ENCODE measurements at places on chromosomes 5 and 9.

GRCh38 chr5:180787711-180788431 is 14.7 kb downstream of the MGAT1 start:
- no peak for DNase-seq

DNA sequence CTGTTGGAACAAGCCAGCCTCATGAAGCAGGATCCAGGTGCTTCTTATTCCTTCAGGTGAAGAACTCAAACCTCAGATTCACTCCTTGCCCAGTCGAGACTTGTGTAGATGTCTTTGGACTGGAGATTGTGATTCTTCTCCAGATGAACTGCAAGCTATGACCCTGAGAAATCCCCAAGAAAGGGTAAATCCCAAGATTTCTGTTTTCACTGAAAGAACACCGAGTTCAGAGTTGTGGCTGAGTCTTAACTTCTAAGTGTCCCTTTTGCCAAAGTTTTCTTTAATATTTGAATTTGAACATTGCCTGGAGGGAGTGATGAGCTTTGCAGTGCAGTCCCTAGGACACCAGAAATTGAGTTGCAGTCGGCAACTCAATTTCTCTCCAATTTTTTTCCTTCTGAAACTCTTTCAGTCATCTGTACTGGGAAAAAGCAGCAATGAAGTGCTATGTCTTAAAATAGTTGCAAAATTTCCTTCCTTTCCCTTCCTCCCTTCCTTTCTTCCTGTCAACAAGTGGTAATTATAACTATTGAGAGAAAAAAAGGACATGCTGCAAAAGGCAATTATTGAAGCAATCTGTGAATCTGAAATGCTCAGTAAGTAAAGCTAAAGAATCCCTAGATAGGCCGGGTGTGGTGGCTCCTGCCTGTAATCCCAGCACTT is 56.1 kb downstream of the ANKRD55 start:
- no peak for DNase-seq

GRCh38 chr5:13859270-13860065 is 85.0 kb downstream of the DNAH5 start:
- no peak for DNase-seq

GRCh38 chr5:126044111-126044668 is 379.0 kb upstream of the GRAMD2B start:
- DNase-seq, result no peak

- DNase-seq, result no peak
Measured at GRCh38 chr5:15103864-15104263, 232.3 kb upstream of the ANKH start.

- no peak for DNase-seq
Measured at GRCh38 chr9:98532574-98532973, 176.2 kb downstream of the GABBR2 start.

DNA sequence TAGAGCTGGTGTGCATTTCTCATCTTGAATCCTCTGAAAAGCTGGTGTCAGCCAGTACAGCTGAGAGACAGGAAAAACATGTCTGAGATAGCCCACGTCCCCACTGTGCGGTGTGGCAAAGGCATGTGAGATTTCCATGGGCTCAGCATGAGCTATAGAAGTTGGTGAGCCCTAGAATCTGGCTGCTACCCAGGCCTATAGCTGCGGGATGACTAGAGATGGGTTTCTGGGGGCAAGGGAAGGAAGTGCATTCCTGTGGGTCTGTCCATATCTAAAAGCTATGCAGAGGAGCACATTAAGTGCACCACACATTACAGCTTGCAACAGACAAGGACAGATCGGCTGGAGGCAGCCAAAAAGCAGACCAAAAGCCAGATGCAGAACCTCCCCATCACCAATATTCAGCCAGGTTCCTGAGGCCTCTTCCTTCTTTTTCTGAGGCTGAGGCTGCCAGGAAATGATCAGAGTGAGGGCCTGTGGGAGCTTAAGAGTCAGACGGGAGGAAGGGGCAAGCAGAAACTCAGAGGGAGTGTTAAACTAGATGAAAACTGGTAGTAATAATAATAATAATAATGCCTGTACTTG is 55.8 kb upstream of the RANBP3L start:
- DNase-seq, result peak; percentile 59

DNA sequence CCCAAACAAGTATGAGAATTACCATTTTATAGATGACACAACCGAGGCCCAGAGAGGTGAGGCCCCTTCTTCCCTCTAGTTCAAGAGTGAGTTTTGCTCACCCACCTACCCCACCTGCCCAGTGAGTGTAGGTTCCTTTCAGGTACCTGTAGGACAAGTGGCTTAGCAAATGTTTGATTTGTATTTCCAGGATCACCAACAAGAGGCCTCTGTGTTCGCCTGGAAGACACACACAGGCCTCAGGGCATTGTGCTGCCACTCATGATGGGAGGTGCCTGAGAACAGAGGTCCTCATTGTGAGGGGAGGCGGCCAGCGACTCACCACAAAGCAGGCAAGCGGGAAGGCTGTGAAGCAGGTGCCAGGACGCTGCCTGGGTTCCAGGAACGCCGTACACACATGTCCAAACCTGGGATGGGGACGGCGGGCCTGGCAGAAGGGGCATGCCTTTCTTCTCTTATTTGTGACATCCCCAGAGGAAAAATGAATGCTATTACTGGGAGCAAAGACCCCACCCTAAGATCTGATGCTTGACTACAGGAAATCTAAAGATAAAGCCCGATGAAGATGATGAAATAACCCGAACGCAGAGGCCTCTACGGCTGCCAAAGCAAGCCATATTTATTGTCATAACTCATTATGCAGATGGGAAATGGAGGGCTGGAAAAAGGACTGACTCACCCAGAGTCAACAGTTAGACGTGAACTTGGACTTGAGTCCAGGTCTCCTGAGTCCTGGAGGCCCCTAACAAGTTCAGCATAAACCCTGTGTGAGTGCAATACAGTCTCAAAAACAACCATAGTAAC is 60.2 kb upstream of the SLC25A51 start:
- no peak for DNase-seq

DNA sequence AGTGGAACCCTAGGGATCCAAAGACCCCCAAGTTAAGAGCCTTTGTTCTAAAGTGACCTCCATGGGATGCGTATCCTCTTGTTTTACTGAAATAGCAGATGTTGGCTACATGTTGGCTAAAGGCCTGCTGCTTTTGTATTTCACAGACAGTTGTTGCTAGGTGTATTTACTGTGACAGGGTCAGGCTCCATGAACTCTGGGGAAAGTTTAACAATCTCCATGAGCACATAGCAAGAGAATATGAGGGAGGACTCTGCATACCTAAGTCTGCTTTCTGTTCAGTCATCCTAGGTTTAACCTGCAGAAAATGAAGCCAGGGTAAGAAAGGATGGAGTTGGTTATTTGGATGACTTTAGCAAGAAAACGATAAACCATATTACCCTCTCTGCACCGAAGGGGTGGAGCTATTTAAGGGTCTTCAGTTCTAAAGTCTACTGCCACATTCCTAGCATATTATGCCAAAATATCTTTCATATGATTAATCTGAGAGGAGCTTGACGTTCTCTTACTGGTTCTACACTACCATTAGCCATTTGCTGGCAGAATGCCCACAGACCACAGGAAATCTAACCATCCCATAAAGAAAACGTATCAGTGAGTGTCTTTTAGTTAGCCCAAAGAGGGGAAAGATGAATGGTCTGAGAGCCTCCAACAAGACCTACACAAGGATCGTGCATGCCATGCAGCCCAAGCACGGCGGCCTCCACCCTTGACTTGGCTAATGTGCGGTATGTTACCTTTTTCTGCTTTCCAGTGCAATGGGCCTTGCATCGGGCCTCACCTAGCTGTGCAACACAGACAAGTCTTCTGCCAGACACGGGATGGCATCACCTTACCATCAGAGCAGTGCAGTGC is 127.8 kb downstream of the SAXO1 start:
- DNase-seq, result peak; percentile 86

- no peak for DNase-seq
Measured at GRCh38 chr9:38406476-38407186, 14.1 kb downstream of the ALDH1B1 start.

DNA sequence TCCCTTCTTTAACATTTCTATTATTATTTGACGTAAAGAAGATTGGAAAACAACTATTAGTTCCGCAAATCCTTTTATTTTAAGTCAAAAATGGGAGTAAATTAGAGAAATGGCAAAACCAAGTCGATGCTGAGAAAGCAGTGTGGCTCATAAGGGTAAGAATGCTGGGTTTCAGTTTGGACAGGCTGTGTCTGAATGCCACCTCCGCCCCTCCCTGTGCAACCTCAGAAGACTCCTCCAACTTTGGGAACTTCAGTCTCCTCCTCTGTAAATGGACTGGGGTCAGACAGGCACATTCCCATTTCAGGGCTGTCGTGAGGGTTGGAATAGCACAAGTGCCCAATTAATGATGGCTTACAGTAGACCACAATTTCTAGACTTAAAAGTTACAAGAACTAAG is 154.0 kb downstream of the GABBR2 start:
- no peak for DNase-seq

DNA sequence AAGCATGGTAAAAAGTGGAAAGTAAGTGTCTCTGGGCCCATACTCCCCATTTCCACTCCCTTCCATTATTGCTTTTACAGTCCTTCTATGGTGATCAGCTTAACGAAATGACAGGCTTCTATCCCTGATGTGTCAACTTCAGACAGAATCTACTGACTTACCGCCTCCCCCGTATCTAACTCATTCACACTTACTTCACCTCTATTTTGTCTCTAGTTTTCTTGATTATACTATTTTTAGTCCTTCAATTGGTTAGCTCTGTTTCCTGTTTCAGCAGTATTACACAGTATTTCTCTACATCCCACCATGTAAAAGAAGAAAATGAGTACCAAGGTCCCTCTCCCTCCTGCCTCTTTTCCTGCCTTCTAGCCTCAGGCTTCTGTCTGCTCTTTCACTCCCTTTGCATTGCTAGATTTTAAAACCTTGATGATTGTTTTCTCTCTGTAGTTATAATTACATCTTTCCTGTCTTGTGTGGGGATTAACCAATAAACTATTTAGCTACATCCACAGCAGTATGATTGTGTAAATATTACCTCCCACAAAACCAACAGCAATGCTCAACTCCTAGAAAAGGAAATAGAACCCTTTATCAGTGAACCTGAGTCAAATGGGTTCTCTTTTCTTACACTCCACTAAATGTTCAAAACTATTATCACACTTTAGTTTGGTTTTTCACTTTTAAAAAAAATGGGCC is 53.4 kb downstream of the GNAQ start:
- no peak for DNase-seq

DNA sequence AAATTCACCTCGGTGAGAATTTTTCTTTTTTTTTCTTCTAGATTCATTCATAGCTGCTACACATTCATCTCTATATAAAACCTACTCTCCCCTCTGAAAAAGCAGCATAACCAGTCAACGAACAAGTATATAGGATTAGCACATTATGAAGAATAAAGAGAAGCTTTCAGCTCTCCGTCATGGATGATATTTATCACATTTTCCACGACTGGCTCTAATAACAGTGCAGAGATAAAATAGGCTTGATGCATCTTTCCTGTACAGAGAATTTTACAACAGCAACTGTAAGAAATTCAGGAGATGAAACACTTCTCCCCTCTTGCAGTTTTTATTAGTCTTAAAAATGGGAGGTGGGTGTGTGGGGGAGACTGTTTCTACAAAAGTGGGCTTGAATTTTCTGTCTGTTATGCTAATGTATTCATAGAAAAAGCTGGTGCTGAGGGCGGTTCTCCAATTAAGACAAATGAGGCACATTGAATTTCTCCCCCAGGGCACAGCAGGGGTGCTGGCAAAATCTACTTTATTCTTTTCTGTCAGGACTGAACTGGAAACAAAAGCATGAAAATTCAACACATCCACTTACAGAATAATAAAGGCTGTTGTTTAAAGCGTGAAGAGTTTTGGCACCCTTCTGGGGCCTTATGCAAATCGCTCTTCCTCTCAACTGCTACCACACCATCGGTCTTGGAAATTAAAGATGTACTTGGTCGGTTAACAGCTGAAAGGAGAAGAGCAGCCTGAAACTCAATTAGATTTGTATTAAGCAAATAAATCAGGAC is 233.9 kb upstream of the ZNF608 start:
- no peak for DNase-seq

DNA sequence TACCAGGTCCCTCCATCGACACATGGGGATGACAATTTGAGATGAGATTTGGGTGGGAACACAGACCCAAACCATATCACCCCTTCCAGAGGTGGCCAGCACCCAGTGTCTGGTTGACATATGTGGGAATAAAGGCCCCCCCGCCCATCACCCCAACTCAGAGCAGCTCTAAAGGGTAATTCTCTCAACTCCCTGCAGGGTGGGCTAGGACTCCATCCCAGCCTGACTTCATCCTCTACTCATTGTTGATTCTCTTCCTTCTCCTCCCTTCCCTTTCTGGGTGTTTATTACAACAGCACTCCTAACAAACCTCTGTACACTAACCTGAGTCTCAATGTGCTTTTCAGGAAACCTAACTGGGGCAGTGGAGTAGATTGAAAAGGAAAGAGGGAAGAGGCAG is 339.9 kb downstream of the ACTL7B start:
- no peak for DNase-seq

DNA sequence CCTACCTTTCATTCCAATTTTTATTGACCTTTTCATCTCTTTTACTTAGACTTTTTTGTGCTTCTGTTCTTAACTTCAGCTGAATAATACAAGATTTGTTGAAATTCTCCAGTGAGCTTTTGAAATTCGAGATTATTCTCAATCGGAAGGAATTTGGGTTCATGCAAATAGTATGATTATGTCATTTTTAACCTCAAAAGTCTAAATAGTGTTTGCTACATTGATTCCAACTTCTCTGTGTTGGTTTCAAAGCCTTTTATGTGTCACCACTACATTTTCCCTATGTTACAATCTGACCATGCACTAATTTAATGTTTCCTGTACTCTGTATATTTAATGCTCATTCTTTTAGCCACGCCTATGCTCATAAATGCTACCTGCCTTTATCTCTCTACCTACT is 44.1 kb downstream of the VPS13A start:
- no peak for DNase-seq

GRCh38 chr5:55966284-55966683 is 28.5 kb downstream of the IL6ST start:
- DNase-seq, result no peak

GRCh38 chr5:6728011-6728794 is 15.0 kb downstream of the TENT4A start:
- DNase-seq, result no peak

GRCh38 chr9:125989090-125989501 is 241.9 kb downstream of the PBX3 start:
- DNase-seq, result no peak

GRCh38 chr9:137647096-137647714 is 28.4 kb downstream of the EHMT1 start:
- DNase-seq, result no peak

- no peak for DNase-seq
Measured at GRCh38 chr5:1466631-1467265, 21.5 kb upstream of the SLC6A3 start.

GRCh38 chr9:118533850-118534249 is 829.6 kb downstream of the TLR4 start:
- no peak for DNase-seq

DNA sequence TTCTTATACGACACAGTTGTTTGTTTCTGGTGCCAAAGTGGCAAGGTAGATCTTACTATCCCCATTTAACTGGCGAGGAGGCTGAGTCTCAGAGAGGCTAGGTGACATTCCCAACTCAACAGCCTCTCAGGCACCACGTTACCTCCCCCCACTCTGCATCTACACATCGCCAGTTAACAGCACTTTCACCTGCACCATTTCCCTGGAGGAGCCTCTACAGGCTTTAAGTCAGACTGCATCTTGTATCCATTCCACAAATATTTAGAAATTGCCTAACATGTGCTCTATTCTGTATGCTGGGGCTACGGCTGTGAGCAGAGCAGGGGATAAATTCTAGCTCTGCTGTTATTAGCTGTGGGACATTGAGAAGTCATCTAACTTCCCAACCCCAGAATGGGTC is 168.6 kb downstream of the INSYN2B start:
- DNase-seq, result no peak

GRCh38 chr9:3177936-3178335 is 334.0 kb upstream of the PUM3 start:
- no peak for DNase-seq

GRCh38 chr5:115600766-115601165 is 1.5 kb downstream of the TICAM2 start:
- DNase-seq, result no peak

Measured in HS-27A (cell line).